NCI-H510A (cell line): ENCODE measurements at places on chromosomes 5 and 9.
A peak's percentile ranks its signal among the peaks of the same experiment; 100 is the strongest.

DNA sequence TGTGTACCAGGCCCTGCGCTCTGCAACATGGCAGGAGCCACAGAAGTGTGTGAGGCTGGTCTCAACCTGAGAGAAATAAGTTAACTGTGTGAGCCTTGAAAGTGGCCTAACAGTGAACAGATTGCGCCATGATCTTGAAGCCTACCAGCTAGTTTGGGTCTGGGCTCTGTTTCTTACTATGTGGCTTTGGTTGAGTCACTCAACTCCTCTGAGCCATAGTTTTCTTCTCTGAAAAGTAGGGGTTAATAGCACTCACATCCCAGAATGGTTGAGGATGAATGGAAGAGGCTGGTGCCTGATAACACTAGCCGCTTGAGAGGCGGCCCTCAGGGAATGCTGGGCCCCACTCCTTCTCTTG lies 121.5 kb downstream of the RGS3 start:
- no peak for DNase-seq

DNA sequence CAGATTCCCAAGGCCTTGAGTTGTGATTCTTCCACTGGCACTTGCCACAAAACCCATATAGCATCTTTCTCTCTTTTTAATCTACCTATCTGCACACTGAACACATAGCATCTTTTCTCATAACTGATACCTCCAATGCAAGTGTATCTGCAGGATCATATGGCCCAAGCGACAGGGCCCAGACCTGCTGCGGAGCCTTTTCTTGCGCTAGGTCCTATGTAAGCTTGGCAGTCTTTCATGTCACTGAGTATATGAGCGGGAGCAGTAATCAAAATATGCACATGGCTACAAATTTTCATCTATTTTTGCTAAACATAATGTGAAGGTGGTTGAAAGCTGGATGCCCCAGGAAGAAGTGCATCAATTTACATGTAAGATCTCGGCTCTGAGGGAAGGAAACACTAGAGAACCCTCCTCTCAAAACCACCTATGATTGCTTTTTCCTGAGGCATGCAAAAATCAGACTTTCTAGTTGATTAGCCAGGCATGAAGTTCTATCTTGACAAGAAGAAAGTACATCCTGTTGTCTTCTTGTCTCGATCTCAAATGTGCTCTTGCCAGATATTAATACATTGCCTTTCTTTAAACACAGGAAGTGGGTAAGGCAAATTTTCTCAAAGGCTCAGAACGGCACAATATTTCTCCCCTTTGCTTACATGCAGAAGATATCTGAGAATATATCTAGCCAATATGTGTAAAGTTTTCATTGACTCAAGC lies 26.9 kb upstream of the CEMIP2 start:
- DNase-seq: no peak

DNA sequence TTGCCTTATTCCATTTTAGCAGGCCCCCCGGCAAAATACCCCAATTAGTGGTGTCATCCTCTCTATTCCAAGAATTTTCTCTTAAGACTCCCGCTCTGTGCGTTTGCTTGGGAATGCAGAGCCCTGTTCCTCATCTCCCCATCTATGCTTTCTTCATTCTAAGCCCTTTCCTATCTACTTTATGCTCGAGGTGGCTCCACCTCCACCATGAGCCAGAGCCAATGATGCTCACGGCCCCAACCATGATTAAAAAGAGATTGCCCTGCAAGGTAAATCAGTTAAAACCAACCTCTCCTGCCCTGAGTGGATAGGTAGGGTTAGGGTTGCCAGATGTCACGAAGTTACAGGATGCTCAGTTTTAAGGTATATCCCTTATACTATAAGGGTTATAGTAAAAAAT lies 677 bp upstream of the TXNDC15 start:
- peak; percentile 31 for DNase-seq

DNA sequence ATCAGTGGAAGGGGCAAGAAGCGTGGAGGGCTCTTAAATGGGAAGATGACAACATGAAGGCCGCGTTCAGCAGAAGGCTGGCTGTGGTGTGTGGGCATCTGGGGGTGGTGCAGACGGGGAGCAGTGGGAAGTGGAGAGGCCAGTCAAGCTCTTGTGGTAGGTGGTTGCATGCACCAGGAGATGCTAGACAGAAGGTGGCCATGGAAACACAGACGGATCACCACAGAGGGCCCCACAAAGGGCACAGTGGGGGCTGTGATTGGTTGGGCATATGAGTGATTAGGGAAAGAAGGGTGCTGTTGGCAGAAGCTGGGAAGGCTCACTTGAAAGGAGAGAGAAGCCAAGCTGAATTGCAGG lies 14.7 kb downstream of the MTMR12 start:
- no peak for DNase-seq

DNA sequence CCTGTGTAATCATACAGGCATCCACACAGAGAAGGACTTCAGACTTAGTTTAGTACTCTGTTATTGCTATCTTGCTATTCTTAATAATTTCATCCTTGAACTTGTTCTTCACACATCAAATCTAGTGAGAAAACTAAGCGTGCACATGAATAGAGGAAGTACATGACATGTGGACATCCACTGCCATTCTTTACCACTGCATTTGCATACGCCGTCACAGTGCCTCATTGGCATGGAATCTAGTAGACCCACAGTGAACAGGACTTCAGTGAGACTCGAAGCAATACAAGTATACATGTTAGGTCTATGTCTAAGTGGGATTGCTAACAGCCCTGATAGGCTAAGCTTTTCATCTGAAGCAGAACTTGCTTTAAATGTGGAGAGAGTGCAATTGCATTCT lies 592.1 kb downstream of the TLE4 start:
- no peak for DNase-seq

GRCh38 chr5:158634714-158635113 lies 465.0 kb downstream of the EBF1 start:
- DNase-seq: no peak

- no peak for DNase-seq
Observed at GRCh38 chr5:180873615-180874520, 12.8 kb upstream of the ZFP62 start.

- DNase-seq: no peak
Observed at GRCh38 chr5:127812570-127812969, 109.4 kb downstream of the CCDC192 start.

DNA sequence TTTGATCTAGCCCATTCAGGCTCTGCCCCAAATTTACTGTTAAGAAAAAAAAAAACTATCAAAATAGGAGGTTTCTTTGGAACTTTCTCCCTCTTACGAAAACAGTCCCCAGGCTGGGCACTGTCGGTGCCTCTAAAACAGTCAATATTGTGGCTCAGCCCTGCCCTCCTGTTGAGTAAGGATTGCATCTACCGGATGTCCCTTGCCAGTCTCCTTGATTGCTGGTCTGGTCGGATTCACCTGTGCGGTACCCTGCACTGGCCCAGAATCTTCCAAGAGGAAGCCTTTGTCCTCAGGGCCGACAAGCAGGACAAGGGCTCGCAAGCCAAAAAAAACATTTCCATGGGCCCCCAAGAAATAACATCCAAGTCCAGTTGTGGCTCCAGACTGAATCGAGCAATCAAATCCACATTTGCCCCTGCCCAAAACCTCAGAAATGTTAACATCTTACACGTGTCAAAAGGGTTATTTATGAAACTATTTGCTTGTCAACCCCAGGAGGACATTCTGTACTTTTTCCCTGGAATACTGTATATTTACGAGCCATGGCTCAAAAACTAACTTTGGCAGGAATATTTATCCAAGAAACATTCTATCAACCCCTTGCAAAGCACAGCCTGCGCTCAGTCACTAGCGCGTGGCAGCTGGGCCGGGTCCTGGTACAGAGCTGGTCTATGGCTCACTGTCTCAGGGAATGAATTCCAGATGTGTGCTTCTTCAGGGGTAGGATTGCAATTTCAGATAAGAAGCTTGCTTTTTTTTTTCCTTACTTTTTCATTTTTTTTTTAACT lies 129.2 kb upstream of the ADRA1B start:
- DNase-seq: no peak
